Kidney glomerular epithelial cell (primary cell): ENCODE measurements at places on chromosomes 13 and 19.
A peak's percentile ranks its signal among the peaks of the same experiment; 100 is the strongest.

DNA sequence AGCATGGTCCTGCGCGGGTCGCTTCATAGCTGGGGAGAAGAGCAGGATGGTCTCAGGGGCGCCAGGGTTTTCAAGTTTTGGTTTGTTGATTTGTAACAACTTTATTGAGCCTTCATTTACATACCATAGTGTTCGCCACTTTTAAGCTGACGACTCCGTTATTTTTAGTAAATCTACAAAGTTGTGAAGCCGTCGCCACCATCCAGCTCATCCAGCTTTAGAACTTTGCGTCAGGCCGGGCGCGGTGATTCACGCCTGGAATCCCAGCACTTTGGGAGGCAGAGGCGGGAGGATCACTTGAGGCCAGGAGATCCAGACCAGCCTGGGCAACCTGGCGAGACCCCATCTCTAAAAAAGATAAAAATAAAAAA is 404 bp downstream of the C19orf44 start:
- no peak for DNase-seq

GRCh38 chr19:31962561-31962996 is 382.8 kb upstream of the ZNF507 start:
- DNase-seq, result peak; percentile 30

GRCh38 chr13:66003558-66003957 is 1226.6 kb downstream of the PCDH9 start:
- no peak for DNase-seq

DNA sequence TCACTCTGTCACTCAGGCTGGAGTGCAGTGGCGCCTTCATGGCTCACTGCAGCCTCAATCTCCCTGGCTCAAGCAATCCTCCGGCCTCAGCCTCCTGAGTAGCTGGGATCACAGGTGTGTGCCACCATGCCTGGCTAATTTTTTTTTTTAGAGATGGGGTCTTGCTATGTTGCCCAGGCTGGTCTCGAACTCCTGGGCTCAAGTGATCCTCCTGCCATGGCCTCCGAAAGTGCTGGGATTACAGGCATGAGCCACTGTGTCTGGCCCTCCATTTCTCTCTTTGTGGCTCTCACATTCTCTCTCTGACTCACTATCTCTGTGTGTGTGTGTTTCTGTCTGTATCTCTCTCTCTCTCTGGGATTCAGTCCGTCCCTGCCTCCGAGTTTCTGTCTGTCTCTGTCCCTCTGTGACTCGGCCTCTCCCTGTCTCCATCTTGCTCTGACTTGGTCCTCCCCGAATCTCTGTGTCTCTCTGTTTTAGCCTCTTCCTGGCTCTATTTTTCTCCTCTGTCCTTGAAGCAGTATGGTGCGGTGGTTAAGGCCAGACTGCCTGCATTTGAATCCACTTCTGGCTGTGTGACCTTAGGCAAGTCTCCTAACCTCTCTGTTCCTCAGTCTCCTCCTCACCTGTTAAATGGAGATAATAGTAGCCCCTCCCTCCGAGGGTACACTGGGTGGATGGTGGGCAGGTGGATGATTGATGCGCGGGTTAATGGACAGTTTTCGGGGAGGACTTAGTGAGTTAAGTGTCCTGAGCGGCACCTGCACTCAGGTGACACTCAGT is 11.0 kb downstream of the MEIS3 start:
- no peak for DNase-seq

DNA sequence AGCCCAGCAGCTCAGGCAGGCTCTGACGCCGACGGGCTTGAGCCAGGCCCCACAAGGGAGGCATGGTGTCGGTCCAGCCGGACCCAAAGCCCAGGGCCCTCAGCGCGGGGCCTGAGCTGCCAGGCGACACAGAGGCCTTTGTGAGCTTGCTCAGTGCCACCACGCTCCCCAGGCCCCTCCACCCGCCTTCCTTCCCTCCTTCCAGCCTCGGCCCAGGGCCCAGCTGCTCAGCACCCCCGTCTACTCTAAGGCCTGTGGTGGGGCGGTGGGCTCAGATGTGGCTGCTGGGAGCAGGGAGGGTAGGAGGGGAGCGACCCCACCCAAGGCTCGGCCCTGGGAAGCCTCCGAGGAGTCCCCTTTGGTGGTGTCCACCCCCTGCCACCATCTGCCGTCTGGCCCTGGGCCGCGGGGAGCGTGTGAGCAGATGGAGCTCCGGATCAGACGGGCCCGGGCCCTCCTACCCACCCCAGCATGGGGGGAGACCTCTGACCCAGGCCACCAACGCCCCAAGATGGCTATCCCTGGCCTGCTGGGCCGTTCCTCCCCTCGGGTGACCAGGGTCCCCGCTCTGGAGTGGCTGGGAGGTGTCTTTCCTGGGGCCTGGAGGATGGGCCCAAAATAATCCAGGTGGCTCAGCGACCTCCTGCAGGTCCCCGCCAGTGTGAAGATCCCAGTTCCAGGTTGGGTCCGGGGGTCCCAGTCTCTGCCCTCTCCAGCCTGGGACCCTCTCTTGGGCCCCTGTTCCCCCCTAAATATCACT is 7.8 kb downstream of the ZBTB7A start:
- DNase-seq, result no peak

GRCh38 chr13:31119966-31120700 is 41.6 kb downstream of the HSPH1 start:
- no peak for DNase-seq

GRCh38 chr13:95067303-95067702 is 233.9 kb downstream of the ABCC4 start:
- DNase-seq, result no peak
